GM19239 (cell line): ENCODE measurements at places on chromosomes 3 and 15.

DNA sequence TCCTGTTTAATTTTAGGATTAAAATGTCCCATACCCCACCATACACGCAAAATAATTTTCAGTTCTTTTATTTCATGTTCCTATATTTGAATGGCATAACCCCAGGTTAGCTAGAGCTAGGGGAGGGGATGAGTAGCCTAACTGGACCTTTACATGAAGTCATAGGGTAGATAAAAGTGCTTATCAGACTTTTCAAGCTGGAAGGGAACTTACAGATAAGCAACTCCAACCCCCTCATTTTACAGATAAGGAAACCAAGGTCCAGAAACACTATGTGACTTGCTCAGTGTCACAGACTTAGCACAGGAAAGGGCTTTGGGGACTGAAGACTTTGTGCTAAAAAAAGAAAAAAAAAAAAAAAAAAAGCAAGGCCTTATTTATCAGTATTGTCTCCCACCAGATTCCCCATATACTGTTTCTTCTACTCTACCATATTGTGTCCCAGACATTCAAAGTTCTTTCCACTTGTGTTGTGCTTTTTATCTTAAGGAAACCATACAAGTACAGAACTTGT lies 10.6 kb upstream of the TNIK start:
- DNase-seq: no peak

- DNase-seq: no peak
Observed at GRCh38 chr15:26590676-26591075, 182.2 kb downstream of the GABRB3 start.

DNA sequence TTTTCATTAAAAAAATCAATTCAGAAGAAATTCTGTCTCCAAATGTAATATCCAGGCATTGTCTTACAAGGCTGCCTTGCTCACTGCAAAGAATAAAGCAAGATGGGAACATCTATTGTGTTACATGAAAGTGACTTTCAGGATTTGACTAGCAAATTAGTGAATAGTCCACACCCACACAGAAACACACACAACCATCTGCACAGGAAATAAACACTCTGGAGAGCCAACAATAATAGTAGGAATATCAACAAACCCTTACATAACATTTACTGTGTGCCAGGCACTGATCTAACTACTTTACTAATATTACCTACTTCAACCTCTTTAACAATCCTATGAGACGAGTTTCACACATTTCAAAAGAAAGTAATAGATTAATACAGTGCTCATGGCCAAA lies 28.9 kb upstream of the ZNF385D start:
- no peak for DNase-seq

GRCh38 chr3:78066287-78066686 lies 1026.4 kb downstream of the ROBO2 start:
- no peak for DNase-seq

- DNase-seq: no peak
Observed at GRCh38 chr3:82957696-82958095, 1196.3 kb upstream of the GBE1 start.

- DNase-seq: no peak
Observed at GRCh38 chr3:160725338-160725737, 30.7 kb upstream of the PPM1L start.

DNA sequence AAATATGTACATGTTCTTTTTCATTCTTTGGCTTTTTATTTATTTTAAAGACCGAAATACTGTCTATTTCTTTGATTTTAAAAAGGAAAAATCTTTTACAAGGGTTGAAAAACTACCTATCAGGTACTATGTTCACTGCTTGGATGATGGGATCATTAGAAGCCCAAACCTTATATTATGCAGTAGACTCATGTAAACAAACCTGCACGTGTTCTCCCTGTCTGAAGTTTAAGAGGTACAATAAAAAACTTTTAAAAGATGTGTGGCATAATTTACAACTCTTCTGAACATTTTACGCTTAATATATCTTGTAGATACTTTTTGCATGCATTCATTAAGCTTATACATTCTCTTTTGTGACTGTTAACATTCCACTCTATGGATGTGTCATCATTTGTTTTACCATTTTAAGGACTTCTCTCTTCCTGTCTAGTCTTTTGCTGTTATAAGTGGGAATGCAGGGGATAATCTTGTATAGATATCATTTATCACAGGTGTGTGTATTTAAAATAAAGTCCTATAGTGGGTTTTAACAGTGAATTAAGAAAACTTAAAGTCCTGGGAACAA lies 6.2 kb downstream of the MGA start:
- no peak for DNase-seq

DNA sequence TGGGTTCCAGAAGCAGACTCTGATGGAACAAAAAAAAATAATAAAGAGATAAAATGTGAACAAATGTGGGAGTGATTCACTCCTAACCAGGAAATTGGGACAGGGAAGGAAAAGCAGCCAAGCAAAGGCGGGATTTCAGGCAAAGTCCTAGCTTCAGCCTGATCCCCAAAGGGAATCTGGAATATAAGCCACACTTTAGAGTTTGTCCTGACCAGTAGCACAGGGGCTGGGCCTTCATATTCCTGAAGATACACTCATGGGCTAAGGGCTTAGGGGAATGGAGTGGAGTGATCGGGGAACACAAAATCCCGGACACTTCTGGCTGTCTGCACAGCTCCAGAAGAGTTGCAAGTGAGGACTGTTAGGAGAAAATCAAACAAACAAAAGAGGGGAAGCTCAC lies 135.0 kb upstream of the COL8A1 start:
- no peak for DNase-seq

GRCh38 chr3:17047894-17048293 lies 163.1 kb downstream of the PLCL2 start:
- no peak for DNase-seq

DNA sequence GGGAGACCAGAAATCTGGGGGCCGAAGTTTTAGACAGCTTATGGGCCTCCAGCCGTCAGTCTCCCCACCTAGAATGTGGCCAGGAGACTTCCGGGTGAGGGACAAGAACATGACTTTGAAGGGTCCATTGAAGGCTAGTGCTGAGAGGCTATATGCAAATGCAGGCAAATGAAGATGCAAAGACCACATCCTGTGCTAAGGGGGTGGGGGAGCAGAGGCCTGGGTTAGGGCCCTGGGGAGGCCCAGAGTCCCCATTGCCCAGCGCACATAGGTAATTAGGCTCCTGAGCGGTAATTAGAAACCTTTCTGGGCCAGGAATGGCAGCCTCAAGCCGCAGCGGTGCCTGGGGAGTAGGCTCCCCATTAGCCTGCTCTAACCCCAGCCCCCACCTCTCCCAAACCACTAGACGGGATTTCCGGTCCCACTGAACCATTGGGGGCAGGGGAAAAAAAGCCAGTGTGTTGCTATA lies 6.8 kb downstream of the CSK start:
- DNase-seq: no peak

DNA sequence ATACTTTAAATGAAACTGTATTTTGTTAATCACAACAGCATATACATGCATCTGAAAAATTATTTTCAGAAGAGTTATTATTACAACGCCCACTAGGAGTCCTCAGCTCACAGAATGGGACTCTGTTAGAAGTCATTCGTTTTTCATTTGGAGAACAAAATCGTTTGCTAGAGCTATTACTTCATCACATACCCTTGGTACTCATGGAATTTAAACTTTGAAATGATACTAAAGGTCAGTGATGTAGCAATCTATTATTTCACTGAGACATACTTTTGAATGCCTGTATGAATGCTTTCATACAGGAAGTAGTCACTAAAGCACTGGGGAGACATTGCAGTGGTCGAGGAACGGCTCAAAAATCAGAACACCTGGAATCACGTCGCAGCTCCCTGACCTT lies 198.1 kb downstream of the MBNL1 start:
- DNase-seq: no peak

DNA sequence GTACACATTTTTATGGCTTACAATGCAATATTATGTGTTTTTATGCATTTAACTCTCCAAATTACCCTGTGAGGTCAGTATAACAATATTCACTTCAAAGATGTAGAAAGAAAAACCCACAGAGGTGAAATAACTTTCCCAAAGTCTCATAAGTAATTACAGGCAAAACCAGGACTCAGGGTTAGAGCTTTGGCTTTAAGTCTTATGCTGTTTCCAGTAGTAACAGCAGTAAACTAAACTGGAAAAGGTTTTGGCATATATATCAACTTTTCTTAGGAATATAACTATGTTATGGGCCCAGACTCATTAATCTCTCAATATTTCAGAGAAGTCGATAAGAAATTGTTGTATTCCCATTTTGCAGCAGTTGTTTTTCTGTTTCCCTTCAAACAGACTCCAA lies 206.3 kb upstream of the KCNMB2 start:
- no peak for DNase-seq

DNA sequence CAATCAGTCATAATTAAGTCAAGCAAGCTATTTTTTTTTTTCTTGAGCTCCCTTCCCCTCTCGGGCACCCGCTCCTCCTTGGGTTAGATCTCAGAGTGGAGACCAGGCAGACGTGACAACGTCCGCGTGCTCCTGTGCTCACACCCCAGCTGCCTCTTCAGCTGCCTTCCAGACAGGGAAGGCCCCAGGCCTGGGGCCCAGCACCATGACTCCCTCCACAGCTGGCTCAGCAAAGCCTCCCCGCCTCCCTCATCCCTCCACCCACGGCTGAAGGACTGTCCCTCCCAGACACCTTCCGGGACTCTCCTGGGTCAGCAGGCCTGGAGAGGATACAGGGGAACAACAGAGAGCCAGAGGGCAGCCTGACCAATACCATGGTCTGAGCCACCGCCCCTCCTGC lies 87.9 kb upstream of the LINGO1 start:
- no peak for DNase-seq

DNA sequence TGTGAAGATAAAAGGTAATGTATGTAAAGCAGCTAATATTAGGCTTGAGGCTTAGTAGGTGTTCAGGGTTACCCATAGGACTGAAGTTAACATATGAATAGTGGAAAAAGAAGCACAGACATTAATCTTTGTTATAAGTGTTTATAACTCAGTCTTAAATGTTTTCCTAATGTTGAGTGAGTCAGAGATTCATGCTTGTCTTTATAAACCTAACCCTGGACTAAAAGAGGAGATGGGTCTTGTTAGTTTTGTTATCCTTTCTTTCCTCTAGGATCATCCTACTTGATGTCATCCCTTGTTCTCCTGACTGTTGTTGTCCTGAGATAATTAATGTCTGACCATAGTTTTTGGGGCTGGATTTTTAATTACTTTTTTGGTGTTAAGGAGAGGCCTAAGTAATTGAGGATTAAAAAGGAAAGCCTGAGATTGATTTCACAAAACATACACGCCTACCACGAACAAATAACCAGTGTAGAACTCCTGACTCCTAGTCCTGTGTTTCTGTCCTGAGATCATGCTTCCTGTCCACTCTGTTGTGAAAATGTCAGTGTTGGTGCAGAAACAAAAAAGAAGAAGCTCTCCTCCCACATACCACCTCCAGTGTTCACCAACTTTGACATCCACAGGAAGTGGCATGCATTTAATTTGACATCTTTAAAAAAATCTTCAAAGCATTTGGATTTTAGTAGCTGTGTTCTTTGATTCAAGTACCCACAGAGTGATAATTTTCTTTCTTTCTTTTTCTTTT lies 8.4 kb downstream of the MITF start:
- no peak for DNase-seq

GRCh38 chr3:100297784-100298183 lies 36.8 kb upstream of the NIT2 start:
- DNase-seq: no peak

DNA sequence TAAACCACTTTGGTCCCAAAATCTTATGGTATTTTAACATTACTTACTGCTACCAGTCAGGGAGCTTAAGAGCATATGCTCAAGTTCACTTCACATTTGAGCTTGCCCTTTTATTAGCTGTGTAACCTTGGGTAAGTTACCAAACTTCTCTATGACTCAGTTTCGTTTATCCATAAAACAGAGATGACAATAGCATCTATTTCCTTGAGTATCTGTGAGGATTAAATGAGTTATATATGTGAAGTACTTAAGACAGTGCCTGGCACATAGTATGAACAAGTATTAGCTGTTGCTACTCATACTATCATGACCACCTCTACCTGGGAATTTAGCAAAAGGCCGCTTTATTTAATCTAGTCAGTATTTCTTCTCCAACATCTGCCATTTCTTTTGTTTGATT lies 5.9 kb downstream of the ATOSA start:
- DNase-seq: no peak

DNA sequence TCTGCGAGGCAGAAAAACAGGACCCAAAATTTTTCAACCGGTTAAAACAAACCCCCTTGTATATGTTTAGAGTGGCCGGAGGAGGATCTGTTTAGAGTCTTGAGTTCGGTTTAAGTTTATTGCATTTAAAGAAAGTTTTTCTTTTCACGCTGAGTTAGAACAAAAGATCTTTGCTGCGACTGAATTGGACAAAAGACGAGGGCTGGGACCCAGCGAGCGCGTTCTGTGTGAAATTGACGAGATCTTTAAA lies 9.8 kb downstream of the NR2F2 start:
- no peak for DNase-seq

- DNase-seq: no peak
Observed at GRCh38 chr3:27637346-27637995, 84.7 kb downstream of the EOMES start.
